ENCODE measurements at places on chromosomes 7 and 10.
A peak's percentile ranks its signal among the peaks of the same experiment; 100 is the strongest.

DNA sequence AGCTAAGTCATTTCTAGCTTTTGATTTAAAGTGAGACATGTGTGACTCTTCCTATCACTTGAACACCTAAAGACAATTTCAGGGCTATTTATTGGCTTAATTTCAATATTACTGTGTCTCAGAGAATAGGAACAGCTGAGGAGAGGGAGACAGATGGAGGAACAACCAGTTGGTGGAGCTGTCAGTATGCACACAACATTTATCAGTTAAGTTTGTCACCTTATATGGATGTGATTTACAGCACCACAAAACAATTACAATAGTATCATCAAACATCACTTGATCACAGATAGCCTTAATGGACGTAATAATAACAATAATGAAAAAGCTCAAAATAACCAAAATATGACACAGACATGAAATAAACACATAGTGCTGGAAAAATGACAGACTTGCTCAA is 129.6 kb downstream of the NPSR1 start:
- DNase-seq: no peak

DNA sequence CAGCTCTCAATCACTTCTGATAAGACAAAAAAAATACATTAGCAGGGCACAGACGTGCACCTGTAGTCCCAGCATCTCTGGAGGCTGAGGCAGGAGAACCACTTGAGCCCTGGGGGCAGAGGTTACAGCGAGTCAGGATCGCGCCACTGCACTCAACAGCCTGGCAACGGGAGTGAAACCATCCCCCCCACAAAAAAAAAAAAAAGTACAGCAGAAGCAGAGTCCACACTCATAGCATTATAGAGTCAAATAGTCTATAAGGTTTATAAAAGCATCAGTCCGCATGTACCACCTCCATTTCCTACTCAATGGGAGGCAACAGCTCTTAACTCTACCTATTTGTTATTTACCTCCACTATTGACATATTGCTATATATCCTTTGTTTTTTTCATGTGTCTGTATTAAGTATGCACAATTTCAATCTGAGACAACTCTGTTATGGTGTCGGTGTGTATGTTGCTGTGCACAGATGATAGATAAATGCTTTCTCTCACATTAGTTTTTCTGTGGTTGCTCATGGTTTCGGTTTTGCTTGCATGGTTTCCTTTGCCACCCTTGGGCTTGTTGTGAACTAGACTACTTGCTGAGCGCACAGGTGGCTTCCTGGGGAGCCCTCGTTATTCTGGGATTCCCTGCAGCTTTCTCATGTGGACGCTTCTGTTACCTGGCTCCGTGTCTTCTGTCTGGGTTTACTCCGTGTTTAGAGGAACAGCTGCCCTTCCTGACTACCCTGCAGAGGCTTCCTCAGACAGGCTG is 40.4 kb downstream of the PROSER2 start:
- no peak for DNase-seq

GRCh38 chr7:52917982-52918578 is 117.4 kb upstream of the POM121L12 start:
- peak; percentile 1 for DNase-seq

GRCh38 chr10:126317751-126318150 is 70.5 kb downstream of the ADAM12 start:
- no peak for DNase-seq

- peak; percentile 10 for DNase-seq
These were observed 82.2 kb downstream of the RAB11FIP2 start for GRCh38 chr10:117964536-117964935.

- no peak for DNase-seq
These were observed 871.8 kb downstream of the IPMK start for GRCh38 chr10:57395923-57396322.

DNA sequence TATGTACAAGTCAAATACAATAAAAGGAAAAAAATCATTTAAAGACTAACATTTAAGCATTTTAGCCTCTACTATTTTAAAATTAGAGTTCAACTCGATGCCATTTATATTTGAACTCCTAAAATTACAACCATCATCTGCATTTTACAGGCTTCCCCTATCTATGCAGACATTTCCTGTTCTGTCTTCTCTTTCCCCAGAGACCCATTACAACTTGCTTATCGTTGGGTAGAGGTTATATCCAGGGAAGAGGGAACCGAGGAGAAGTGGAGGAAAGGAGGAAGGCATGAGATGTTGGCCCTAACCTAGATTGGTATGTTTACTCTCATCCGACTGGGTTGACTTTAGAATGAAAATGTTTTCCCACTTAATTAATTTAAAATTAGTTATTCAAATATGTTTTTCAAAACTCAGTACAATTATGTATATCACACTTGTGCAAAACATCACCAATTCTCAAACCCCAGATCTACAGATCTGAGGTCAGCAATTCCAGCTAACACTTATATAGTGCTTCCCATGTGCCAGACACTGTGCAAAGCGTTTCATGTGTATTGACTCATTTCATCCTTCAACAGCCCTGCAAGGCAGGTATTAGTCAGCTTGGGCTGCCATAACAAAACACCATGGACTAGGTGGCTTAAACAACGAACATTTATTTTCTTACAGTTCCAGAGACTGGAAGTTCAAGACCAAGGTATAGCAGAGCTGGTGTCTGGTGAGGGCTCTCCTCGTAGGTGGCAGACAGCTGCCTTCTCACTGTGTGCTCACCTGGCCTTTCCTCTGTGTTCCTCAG is 27.3 kb upstream of the HERPUD2 start:
- no peak for DNase-seq

GRCh38 chr7:2478399-2478785 is 2.2 kb upstream of the GRIFIN start:
- DNase-seq: no peak

GRCh38 chr7:151659219-151659618 is 139.5 kb upstream of the RHEB start:
- DNase-seq: no peak
